ENCODE measurements at places on chromosomes 12 and 14. TPM values are rescaled to one million over a fixed set of nuclear protein-coding genes. Genes with fewer than 3 reads are reported as not detected.

GRCh38 chr14:32414808-32415255 is 85.7 kb downstream of the AKAP6 start:
- peaks cover 48% of the 10 kb centered on the region for H3K4me1 ChIP-seq
- no peaks in the 10 kb centered on the region for H3K27me3 ChIP-seq
- H3K36me3 ChIP-seq, result no peaks in the 10 kb centered on the region
- DNase-seq, result no peak
- peak overlapping the region; percentile 60 for H3K27ac ChIP-seq

DNA sequence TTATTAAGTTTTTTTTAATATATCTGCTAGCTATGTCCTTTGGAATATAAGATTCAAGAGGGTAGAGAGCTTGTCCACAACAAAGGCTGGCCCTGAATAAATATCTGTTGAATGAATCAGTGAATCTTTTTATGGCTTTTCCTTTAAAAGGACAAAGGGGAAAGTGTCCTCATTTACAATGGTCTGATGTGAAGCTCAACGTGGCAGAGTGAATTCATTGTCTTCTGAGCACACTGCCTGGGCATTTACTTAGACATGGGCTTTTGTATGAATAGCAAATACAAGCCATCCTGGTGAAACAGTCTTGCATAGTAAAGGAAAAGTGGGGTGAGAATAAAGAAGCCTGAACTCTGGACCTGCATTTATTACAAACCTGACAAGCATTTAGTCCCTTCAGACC is 201.2 kb downstream of the NELL2 start:
- no peaks in the 10 kb centered on the region for H3K4me1 ChIP-seq
- H3K36me3 ChIP-seq, result no peaks in the 10 kb centered on the region
- peaks cover 21% of the 10 kb centered on the region for H3K27me3 ChIP-seq
- no peak for DNase-seq

DNA sequence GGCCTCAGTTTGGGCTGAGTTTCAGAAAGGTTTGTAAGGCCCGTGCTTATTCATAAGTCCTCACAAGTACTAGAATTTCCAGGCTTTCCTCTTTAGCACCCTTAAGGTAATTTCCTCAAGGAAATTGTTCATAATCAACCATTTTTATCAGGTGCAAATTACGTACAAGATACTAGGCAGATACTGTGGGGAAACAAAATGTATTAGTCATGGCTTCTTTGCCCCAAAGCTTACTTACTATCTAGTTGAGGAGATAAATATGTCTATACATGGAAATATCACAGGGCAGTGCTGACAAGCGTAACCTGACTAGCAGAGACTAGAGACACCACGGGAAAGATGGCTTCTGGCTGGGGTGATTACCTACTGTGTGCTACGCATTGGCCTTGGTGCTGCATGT is 22.5 kb downstream of the MAX start:
- H3K4me1 ChIP-seq, result no peaks in the 10 kb centered on the region
- DNase-seq, result no peak
- no peak overlapping the region for H3K27ac ChIP-seq
- no peaks in the 10 kb centered on the region for H3K27me3 ChIP-seq
- peaks cover 56% of the 10 kb centered on the region for H3K36me3 ChIP-seq

GRCh38 chr12:94714378-94715114 is 64.2 kb upstream of the TMCC3 start:
- H3K27me3 ChIP-seq, result no peaks in the 10 kb centered on the region
- H3K27ac ChIP-seq, result no peak overlapping the region
- peaks cover 29% of the 10 kb centered on the region for H3K4me1 ChIP-seq
- no peak overlapping the region for H3K4me3 ChIP-seq
- DNase-seq, result peak; percentile 84

DNA sequence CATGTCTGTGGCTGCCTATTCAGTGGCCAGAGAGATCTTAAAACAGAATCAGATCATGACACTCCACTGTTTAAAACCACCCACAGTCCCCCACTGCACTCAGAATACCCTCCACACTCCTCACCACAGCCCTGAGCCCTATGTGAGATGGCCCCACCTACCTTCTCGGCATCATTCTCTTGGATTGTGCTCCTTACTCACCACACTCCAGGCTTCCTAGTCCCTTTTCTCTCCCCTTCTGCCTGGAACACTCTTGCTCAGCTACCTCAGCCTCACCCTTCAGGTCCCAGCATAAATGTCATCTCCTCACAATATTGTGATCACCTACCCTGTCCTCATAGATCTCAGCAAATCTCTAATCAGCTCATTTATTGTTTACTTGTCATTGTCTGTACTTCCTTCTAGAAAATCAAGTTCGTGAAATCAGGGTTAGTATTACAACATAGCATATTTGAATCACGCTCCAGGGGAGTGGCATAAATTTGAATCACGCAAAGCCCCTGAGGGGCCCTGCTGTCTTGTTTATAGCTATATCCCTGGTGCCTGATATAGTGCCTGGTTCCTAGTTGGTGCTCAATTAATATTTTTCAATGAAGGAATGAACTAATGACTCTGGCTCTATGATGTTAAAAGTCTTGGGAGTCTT is 42.8 kb downstream of the SLC35F4 start:
- no peaks in the 10 kb centered on the region for H3K4me1 ChIP-seq
- H3K27ac ChIP-seq, result no peak overlapping the region
- no peak overlapping the region for H3K4me3 ChIP-seq
- H3K36me3 ChIP-seq, result no peaks in the 10 kb centered on the region
- peaks cover 13% of the 10 kb centered on the region for H3K27me3 ChIP-seq

- H3K4me1 ChIP-seq, result no peaks in the 10 kb centered on the region
- no peaks in the 10 kb centered on the region for H3K27me3 ChIP-seq
- H3K4me3 ChIP-seq, result no peak overlapping the region
- no peaks in the 10 kb centered on the region for H3K36me3 ChIP-seq
Measured at GRCh38 chr14:54000341-54000811, 43.8 kb upstream of the BMP4 start.

KRT74 gene
- not detected for total RNA-seq

DNA sequence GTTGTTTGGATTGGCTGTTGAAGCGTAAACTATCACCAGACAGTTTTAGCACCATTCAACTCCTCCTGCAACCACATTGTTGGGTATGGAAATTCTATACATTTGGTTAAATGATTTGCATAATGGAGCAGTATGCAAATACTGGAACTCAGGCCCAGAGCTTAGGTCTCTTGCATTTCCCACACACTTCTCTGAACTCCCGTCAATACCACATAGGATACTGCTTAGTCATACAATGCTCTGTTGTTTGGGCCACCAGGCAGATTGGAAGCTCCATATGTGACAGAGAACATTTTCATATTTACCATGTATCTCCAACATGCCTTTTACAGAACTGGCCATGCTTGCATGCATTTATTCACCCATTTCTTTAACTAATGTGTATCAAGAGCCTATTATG is 78.0 kb downstream of the IFNG start:
- peaks cover 25% of the 10 kb centered on the region for H3K27me3 ChIP-seq
- no peaks in the 10 kb centered on the region for H3K36me3 ChIP-seq
- no peak for DNase-seq
- H3K4me1 ChIP-seq, result no peaks in the 10 kb centered on the region
- H3K27ac ChIP-seq, result no peak overlapping the region

DNA sequence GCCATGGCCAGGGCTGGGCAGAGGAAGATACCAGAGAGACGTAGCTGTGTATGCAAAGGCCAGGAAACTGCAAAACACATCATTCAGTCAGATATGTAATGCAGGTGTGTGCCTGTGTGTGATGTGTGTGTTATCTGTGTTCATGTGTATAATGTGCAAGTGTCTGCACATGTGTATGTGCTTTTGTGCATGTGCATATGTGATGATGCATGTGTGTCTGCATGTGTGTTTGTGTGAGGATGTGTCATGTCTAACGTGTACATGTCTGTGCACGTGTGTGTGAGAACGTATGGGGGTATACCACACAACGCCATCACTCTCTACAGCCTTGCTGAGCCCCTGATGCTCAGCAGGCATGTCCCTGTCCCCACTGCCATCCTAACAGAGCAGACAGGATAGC is 9.7 kb downstream of the DIO3 start:
- no peaks in the 10 kb centered on the region for H3K36me3 ChIP-seq
- no peak overlapping the region for H3K27ac ChIP-seq
- H3K4me3 ChIP-seq, result no peak overlapping the region
- DNase-seq, result no peak
- peaks cover 7% of the 10 kb centered on the region for H3K4me1 ChIP-seq
- H3K27me3 ChIP-seq, result peaks cover 2% of the 10 kb centered on the region

METTL3 gene
- 57.1 TPM for total RNA-seq

GRCh38 chr14:61202124-61202523 is 79.0 kb downstream of the TMEM30B start:
- no peaks in the 10 kb centered on the region for H3K4me1 ChIP-seq
- H3K36me3 ChIP-seq, result no peaks in the 10 kb centered on the region
- H3K27me3 ChIP-seq, result no peaks in the 10 kb centered on the region
- no peak overlapping the region for H3K4me3 ChIP-seq
- H3K27ac ChIP-seq, result no peak overlapping the region

DNA sequence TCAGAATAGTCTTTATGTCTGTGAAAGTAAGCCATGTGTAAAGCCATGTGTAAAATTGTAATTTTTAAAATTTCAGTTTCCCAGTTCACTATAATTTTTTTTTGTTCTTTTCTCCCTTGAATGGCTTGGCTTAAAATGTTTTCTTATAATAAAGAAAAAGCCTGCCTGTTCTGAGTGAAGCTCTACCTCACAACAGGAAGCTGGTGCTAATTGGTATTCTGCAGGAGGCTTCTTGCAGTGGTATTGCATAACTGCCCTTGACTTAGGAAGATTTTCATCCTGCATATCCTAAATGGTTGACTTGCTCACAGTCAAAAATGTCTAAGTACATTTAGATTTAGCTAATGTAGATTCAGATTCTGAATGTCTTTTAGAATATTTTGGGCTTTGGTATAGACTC is 49.5 kb downstream of the ATP2A2 start:
- H3K36me3 ChIP-seq, result peaks cover 88% of the 10 kb centered on the region
- H3K4me3 ChIP-seq, result no peak overlapping the region
- no peaks in the 10 kb centered on the region for H3K27me3 ChIP-seq
- no peak for DNase-seq
- H3K4me1 ChIP-seq, result no peaks in the 10 kb centered on the region
- H3K27ac ChIP-seq, result no peak overlapping the region

DNA sequence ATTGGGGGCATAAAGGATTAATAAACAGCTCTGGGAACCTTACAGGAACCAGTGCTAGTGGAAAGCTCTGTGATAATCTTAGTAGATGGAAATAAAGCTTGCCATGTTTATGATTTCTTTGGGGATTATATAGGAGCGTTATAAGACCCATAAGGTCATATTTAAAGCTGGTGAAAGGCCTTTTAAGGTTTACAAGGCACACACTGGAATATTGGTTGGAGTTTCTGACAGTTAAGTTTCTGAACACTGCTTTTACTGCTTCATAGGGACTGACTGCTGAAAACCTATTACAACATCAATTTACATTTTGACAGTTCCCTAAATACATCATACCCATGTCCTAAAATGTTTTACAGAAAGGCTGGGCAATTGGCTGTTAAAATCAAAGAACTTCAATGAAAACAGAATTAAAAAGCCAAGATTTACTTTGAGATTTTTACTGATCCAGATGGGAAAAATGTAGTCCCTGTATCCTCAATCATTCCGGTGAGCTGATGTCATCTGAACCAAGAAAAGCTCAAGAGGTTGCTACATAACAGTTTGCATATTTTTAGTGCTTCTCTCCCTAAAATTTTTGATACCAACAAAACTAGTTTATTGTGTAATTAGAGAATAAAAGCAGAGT is 153.7 kb upstream of the IGF1 start:
- no peaks in the 10 kb centered on the region for H3K36me3 ChIP-seq
- no peak for DNase-seq
- no peak overlapping the region for H3K27ac ChIP-seq
- H3K4me1 ChIP-seq, result no peaks in the 10 kb centered on the region

DNA sequence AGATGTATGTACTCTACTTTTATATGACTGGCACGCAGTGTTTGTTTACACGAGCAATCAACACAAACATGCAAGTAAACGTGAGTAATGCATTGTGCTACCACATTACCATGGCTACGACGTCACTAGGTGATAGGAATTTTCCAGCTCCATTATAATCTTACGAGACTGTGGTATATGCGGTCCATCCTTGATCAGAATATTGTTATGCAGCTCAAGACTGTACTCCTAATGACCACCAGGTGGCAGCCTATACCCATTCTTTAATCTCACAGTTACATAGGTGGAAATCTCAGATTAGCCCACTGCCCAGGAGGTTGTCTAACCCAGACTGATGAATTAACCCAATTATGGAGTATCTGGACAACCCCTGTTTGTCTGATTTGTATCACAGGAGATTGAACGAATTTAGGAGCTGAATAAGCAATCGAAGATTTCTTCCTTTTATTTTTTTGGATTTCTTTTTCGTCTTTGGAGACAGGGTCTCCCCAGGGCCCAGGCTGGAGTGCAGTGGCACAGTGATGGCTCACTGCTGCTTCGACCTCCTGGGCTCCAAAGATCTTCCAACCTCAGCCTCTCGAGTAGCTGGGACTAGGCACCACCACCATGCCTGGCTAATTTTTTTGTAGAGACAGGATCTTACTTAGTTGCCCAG is 8.7 kb upstream of the TESPA1 start:
- no peak overlapping the region for H3K27ac ChIP-seq
- H3K36me3 ChIP-seq, result no peaks in the 10 kb centered on the region
- H3K4me3 ChIP-seq, result no peak overlapping the region
- peak; percentile 81 for DNase-seq
- H3K4me1 ChIP-seq, result no peaks in the 10 kb centered on the region

INSM2 gene
- total RNA-seq, result 0.07 TPM

DNA sequence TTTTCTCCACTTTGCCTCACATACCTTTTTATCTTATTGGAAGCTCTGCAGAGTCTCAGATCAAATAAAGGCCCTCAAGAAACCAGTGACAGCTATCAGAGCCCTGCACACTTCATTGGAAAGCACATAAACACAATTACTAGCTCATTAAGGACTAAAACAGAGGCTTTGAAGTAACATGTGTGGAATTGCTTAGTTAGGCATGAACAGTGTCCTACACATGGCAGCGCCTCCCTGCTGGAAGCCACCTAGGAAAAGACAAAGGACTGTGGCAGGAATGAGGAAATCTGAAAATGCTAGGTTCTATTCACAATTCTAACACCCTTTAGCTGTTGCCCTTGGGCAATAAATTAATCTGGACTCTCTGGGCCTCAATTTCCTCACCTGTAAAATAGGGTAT is 89.4 kb downstream of the SUDS3 start:
- DNase-seq, result no peak
- H3K36me3 ChIP-seq, result no peaks in the 10 kb centered on the region
- peaks cover 31% of the 10 kb centered on the region for H3K27me3 ChIP-seq
- H3K27ac ChIP-seq, result no peak overlapping the region

SIX4 gene
- total RNA-seq, result 33.2 TPM

- no peak overlapping the region for H3K27ac ChIP-seq
- H3K27me3 ChIP-seq, result no peaks in the 10 kb centered on the region
- H3K4me1 ChIP-seq, result peaks cover 16% of the 10 kb centered on the region
- DNase-seq, result no peak
Measured at GRCh38 chr12:16520328-16520727, 85.6 kb downstream of the LMO3 start.

- H3K4me3 ChIP-seq, result no peak overlapping the region
- H3K27ac ChIP-seq, result no peak overlapping the region
- no peaks in the 10 kb centered on the region for H3K27me3 ChIP-seq
- H3K36me3 ChIP-seq, result no peaks in the 10 kb centered on the region
Measured at GRCh38 chr14:32197919-32198318, 3.9 kb upstream of the RNU6-7 start.

CLEC14A gene
- not detected for total RNA-seq

NTF3 gene
- total RNA-seq, result not detected

BRI3BP gene
- 31.9 TPM for total RNA-seq

- no peak for DNase-seq
- H3K27ac ChIP-seq, result no peak overlapping the region
- no peaks in the 10 kb centered on the region for H3K4me1 ChIP-seq
- no peak overlapping the region for H3K4me3 ChIP-seq
- no peaks in the 10 kb centered on the region for H3K27me3 ChIP-seq
Measured at GRCh38 chr14:60958146-60958545, 22.7 kb downstream of the TRMT5 start.

Measured in PC-3 (cell line).